ELR (cell line): ENCODE measurements at places on chromosomes 12 and 14.

- peak; percentile 53 for DNase-seq
Measured at GRCh38 chr12:726281-727140, 25.9 kb upstream of the WNK1 start.

GRCh38 chr12:2507814-2508213 lies 287.0 kb upstream of the FKBP4 start:
- no peak for DNase-seq

- no peak for DNase-seq
Measured at GRCh38 chr12:59036347-59036746, 116.0 kb upstream of the LRIG3 start.

- DNase-seq = no peak
Measured at GRCh38 chr12:124159655-124160054, 135.2 kb upstream of the RFLNA start.

DNA sequence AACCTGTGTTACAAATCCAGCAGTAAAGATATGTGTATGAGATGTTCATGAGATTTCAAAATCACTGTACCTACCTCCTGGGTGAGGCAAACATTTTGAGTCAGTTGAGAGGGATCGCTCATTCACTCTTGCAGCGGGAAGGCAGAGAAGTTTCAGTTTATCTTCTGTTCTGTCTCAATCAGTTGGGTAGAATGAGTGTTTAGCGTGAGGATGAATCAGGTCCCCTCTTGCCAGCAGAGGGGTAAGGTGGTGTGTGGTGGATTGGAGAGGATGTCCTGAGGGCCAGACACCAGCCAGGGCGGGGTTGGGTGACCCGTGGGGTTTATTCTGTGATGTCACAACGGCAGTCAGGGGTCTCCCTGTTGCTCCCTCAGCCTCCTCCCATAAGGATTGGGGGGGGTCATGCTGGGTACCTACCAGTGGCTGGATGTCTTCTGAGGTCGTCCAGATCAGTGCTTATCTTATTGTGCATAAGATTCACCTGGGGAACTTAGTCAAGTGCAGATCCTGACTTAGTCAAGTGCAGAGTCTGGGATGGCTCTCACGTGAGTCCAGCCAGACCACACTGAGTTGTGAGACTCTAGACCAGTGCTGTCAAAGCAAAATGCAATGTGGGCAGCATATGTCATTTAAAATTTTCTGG lies at the start of gene GSG1:
Gene GSG1 (minus strand): TSS at position 277 of the 643 bp plus-strand sequence. CDS start 155 bp downstream, at position 122.
- DNase-seq = peak; percentile 61

DNA sequence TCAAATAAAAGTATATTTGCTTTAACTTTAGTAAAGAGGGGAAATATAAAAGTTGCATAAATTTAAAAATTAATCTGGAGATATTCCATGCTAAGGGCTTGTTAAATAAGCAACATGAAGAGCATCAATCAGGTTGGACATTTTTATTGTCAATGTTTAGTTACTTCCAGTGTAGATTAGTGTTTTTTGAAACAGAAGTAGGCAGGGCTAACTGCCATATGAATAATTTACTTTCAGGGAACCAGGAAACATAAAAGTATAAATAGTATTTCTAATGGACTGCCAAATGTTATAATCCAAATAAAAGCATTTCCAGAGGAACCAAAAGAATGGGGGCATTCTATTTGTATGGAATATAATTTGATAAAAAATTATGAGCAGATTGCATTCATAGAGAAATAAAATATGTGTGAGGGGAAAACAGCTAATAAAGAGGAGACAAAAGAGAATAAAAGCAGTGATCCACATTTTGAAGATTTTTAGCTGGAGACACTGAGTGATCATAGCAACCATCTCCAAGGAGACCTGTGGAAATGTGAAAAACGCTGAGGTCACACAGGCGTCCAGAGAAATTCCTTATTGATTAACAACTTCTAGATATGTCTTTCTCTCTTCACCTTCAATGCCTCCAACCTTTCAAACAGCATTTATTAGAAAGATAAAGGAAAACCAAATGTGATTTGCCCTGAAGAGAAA lies 70.8 kb downstream of the SRGAP1 start:
- DNase-seq = peak; percentile 90

DNA sequence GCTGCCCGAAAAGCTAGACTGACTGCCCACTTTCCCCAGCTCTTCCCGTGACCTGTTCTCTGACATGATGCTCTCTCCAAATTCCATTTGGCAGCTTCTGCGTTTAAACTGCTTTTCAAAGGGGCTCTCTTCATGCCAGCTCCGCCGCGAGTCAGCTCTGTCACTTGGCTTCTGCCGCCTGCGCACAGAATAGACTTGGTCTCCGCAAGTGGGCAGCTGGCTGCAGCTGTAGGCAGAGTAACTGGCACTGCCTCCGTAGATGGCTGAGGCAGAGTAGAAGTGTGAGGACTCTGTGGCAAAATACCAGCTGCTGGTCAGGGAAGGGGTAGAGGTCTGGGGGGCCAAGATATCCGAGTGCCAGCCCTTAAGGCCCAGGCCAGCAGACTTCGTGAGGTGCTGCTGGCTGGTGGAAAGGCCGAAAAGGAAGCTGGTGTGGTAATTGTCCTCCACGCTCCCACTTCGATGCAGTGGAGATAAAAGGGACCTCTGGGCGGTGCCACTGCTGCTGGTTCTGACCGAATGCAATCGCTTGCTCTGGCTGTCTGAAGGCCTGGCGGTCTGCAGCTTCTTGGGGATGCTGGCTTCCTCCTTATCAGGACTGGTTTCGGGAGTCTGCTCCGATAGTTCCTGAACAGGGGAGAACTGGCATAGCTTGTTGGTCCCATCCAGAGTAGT lies 85.7 kb downstream of the DUSP16 start:
- DNase-seq = no peak

- peak; percentile 77 for DNase-seq
Measured at GRCh38 chr12:92955997-92956663, 27.0 kb upstream of the EEA1 start.

- DNase-seq = peak; percentile 97
Measured at GRCh38 chr12:107349008-107349747, 255.8 kb upstream of the CRY1 start.

GRCh38 chr12:51863933-51864832 lies 15.7 kb upstream of the FIGNL2 start:
- DNase-seq = no peak

GRCh38 chr14:65336191-65336591 lies 76.3 kb upstream of the FUT8 start:
- DNase-seq = peak; percentile 66

- peak; percentile 63 for DNase-seq
Measured at GRCh38 chr12:49777800-49778748, 36.7 kb downstream of the TMBIM6 start.

DNA sequence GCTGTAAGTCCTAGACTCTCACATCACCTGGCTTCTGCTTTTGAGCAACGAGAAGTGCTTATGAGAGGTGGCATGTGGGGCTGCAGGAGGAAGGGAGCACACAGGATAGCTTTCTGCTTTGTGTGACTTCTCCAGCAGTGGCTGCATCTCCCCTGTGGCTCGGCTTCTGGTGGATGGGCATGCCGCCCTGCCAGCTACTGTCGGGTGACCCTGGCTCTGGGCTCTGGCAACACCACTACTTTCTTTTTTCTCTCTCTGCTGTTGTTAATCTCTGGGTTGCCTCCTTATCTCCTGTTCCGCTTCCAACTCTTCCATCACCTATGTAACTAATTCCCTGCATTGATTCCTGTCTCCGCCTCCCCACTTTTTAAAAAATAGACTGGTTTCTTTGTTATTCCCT lies 209.1 kb upstream of the DAAM1 start:
- no peak for DNase-seq

DNA sequence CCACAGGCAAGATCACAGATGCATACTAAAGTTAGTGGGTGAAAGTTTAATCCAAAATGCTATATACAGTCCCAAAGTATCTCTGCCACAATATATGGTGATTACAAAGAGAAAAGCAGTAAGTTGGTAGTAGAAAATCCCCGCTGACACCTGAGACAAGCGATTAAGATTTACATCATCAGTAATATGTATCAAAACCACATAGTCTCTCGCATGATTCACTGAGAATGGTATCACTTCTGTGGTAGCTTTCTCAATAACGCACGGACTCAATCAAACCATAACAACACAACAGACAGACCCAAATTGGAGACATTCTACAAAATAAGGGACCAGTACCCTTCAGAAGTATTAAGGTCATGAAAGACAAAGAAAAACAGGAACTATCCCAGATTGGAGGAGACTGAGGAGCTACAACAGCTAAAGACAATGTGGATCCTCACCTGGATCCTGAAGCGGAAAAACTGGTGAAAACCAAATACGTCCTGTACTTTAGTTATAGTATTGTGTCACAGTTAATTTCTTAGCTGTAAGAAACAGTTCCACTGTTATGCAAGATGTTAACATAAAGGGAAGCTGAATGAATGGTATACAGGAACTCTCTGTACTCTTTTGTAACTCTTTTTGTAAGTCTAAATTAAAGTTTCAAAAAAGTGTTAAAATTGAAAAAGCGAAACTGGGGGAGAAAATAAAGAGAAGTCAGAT lies 51.0 kb downstream of the SPTLC2 start:
- peak; percentile 42 for DNase-seq

GRCh38 chr12:58671196-58671595 lies 249.1 kb downstream of the LRIG3 start:
- no peak for DNase-seq

- peak; percentile 82 for DNase-seq
Measured at GRCh38 chr14:85535991-85536832, 6.3 kb downstream of the FLRT2 start.

GRCh38 chr14:93958567-93959238 lies 17.7 kb downstream of the ASB2 start:
- DNase-seq = no peak

DNA sequence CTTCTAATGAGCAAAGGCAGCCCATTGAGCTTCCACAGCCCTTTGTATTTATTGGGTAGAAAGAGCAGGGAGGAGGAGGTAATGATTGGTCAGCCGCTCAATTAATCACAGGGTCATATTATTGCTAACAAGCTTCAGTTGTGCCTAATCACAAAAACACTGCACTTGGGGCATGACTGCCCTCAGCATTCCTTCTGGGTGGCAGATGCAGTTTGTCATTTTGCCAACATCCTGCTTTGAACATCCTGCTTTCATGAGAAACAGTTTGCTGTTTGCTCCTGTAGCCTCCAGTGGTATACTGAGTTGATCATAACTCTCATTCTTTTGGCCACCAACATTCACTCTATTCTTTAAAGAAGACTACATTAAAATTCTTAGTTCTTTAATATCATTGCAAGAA lies 462.9 kb upstream of the MIS18BP1 start:
- DNase-seq = no peak

- peak; percentile 21 for DNase-seq
Measured at GRCh38 chr12:114658002-114658441, 26.0 kb downstream of the TBX3 start.

DNA sequence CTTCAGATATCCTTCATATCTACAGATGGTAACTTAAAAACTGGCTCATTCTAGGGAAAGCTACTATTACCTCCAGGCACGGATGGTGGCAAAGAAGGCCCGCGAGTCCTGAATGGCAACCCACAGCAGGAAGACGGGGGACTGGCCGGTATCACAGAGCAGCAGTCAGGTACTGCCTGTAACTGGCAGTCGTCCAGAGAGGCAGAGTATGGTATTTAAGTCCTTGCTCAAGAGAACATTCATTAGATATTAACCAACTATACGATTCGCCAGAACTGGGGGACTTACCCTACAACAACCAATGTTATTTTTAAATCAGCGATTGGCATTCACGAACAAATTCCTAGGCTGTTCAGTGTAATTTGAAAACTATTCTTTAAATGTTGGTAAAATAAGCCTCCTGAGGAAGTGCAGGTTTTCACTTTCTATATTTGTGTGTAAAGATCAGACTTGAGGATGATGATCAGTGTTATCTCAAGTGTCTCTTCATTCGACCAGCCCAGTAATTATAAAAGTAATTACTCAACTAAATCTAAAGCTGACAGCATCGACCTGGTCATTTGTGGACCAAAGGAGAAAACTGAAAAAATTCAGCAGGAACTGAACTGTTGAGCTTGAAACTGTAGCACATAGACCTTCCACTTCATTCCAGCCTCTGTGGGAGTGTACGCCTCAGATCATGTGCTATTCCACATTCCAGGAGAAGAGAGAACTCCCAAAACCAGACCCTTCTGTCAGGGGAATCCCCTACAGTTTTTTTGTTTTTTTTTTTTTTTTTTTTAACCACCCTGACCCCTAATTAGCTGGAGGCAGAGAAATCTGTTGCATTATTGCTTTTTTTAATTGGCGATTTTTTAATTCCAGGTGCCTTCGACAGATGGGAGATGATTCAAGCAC lies 75.6 kb downstream of the ESR2 start:
- DNase-seq = no peak

DNA sequence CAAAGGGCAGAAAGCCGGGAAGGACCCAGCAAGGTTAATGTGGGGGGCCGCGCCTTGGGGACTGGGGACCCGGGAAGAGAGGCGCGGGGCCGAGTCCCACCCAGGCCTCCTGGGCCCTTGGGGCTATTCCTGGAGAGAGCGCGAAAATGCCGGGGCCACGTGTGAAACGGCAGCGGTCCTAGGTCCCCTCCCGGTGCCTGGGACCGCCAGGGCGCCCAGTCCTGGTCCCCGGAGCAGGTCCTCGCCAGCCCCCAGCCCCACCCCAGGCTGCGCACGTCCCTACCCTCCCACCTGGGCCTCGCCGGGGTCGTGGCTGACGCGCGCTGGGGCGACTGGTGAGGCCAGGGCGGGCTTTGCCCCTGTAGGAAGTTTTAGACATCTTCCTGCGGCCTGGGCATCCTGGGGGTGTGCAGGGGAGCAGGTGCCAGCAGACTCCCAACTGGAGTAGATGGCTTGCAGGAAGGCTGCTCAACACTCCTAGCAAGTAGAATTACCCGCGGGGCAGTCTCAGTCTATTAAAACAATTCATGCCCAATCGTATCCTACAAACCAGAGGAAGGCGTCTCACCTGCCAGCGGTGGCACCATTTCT lies 708 bp downstream of the FAR2 start:
- no peak for DNase-seq

GRCh38 chr12:3304436-3305165 lies 186.4 kb upstream of the PRMT8 start:
- DNase-seq = peak; percentile 96

- no peak for DNase-seq
Measured at GRCh38 chr12:127592245-127592644, 674.7 kb upstream of the TMEM132C start.

- DNase-seq = no peak
Measured at GRCh38 chr14:19823765-19824164, 20.2 kb downstream of the OR4N2 start.

GRCh38 chr12:28586481-28586880 lies 396.2 kb downstream of the CCDC91 start:
- no peak for DNase-seq

GRCh38 chr14:39939023-39939422 lies 506.8 kb upstream of the FBXO33 start:
- no peak for DNase-seq

GRCh38 chr12:46153268-46153872 lies 115.5 kb downstream of the SLC38A1 start:
- peak; percentile 65 for DNase-seq
